ENCODE measurements at places on chromosomes 3 and 15.

DNA sequence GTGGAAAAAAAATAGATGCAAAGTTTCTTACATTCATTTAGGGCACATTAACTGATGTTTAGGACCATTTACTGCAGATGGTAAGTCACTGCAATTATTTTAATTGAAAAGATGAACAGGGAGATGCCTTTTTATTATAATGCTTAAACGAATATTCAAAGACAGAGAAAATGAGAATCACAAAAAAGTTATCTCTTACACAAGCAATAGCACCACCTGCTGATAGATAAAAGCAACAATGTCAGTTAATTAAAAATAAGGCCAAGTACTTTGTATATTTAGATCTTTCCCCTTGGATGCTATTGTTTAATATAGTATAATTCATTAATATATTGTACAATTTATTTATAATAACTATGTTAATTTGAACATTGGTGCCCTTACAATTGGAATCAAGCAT is 55.9 kb downstream of the IFT80 start:
- DNase-seq, result no peak

DNA sequence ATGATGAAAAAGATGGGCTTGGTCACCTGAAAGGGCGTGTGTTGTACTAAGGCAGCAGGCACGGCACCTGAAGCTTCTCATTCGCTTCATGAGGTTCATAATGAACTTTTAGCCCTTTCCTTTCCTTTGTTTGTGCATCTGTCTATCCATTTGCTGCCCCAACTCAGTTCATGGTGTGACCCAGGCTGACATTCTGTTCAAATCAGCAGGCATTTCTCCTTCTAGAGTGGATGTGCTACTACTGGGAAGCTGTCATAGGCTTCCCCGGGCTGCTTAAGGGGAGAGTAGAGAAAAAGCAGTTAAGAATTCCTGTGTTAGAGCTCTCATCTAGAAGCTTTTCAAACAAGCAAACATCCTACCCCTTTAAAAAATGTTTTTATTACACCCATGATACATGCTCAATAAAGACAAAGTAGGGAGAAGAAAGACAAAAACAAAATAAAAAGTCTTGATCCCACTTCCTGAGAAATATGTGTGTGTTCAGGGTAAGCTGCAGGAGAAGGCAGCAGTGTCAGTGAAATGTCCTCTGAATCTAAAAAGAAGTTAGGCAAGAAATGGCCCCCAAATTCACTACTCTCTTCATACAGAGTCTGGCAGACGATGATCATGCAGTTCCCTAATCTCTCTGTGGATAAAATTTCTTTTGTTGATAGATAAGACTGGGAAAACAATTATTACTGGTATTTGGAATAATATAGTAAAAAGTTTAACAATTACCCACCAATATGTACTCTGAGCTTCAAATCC is 136.9 kb upstream of the PFN2 start:
- DNase-seq, result no peak

DNA sequence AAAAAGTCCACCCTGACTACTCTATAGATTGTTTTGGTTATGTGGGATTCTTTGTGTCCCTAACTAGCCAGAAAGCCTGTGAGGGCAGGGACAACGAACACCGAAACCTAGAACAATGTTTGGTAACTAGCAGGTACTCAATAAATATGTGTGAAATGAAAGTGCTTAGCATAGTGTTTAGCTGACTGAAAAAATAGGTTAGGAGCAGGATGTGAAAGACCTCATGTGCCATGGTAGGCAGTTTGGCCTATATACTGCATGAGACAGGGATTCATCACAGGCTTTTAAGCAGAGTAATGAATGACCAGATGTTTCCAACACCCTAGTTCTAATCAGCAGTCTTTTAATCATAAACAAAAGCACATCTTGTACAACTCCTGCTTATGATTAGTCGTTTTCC is 64.2 kb downstream of the MYO5A start:
- no peak for DNase-seq

DNA sequence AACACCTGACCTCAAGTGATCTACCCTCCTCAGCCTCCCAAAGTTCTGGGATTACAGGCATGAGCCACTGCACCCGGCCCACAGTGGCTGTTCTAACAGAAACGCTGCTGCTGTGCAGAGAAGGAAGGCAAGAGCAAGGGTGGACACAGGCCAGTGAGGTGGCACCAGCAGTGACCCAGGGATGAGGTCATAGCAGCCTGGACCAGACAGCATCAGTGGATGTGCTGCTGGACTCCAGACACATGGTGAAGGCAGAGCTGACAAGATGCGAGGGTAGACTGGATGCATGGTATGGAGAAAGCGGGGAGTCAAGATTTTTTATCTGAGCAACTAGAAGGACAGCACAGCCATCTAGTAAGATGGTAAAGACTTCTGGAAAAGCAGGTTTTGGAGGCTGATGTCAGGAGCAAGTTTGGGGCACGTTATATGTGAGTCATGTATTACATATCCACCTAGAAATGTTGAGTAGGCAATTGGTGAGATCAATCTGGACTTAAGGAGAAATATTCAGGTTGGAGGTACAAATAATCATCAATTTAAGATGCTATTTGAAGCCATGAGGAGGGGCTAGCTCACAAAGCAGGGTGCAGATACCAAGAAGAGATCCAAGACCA is 22.1 kb upstream of the TJP1 start:
- no peak for DNase-seq

GRCh38 chr15:29968895-29969561 is 113.7 kb upstream of the GOLGA8J start:
- no peak for DNase-seq

- no peak for DNase-seq
Observed at GRCh38 chr3:43399034-43399433, 112.7 kb downstream of the SNRK start.

GRCh38 chr3:125587039-125587648 is 8.2 kb downstream of the OSBPL11 start:
- DNase-seq, result no peak

GRCh38 chr15:35437157-35437556 is 108.8 kb downstream of the DPH6 start:
- DNase-seq, result no peak
